HCT116 (cell line): ENCODE measurements at places on chromosomes 13 and 19.

DNA sequence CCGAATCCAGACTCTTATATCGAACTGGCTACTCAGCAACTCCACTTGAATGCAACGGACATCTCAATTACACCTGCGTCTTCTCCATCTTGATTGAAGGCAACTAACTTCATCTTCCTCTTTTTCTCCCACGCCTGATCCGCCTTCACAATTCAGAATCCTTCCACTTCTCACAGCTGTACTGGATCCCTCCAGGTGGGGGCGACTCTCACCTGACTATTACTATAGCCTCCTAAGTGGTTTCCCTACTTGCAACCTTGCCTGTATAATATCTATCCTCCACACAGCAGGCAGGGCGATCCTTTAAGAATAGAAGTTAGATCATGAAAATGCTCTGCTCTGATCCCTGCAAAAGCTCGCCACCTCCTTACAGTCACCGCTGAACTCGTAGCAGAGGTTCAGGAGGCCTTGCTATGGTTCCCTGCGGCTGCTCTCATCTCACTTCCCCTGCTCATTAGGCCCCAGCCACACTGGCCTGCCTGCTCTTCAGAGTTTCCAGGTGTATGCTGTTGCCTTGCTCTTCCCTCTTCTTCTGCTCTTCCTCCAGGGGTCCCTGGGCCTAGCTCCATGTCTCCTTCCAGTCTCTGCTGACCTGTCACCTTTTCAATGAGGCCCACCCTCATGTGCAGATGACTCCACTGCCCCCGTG is 31.9 kb downstream of the RFXAP start:
- DNase-seq: no peak

- no peak for DNase-seq
Measured at GRCh38 chr19:55196803-55197202, 12.5 kb downstream of the PTPRH start.

DNA sequence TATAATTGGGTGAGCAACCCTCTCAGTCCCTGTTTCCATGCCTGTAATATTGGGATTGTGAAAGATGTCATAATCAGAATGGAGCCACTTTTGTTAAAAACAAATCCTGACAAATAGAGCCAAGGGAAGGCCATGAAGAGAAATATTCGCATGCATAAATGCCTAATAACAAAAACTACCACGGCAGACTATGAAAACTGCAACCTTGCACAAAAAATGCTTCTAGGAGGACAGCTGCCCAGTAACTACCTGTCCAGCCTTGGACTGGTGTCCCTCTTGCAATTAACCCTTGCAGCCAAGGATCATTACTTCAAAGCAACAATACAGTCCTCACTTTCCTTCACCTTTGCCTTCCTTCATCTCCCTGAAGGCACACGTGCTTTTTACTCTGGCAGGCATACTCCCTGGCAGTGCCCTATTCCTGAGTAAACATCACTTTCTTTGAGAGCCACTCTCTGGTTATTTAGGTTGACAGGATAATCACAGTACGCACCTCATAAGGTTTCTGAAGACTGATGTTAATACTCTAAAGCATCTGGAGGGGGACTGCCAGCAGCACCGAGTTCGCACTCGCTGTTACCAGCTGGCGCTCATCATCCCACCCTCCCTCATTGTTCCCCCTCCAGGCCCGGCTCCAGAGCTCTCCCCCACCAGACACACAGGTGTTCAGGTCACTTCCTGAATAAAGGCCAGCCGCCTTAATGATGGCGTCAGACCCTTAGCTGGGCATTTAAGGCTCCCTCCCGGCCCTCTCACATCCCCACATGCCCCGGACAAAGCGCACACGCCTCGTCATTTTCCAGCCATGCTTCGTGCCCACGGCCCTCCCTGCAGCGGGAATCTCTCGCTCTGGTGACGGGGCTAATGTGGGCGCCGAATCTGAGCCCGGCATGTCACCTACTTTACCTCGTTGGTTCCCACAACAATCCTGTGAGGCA is 57.3 kb downstream of the CDADC1 start:
- no peak for DNase-seq

- DNase-seq: no peak
Measured at GRCh38 chr13:33328701-33329100, 43.1 kb upstream of the STARD13 start.

DNA sequence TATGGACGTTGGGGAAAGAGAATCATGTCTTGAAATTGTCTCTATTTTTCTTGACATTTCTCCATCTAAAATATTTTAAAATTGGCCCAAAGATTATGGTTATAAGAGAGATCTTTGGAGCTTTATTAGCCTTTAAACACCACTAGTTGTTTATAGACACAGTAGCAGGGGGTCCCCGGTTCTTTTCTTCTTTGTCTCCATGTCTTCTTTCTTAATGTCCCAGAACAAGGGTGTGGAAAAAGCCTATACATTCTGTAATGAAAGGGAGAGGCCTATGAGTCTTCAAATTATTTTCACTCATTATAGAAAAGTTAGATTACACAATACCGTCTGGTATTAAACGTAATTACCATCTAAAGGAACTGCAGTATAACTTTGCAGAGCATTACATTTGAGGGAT is 300.0 kb downstream of the NALCN start:
- no peak for DNase-seq

GRCh38 chr19:31562966-31563612 is 213.9 kb upstream of the TSHZ3 start:
- DNase-seq: no peak

GRCh38 chr19:8615813-8616596 is 5.5 kb upstream of the ADAMTS10 start:
- peak; percentile 60 for DNase-seq

DNA sequence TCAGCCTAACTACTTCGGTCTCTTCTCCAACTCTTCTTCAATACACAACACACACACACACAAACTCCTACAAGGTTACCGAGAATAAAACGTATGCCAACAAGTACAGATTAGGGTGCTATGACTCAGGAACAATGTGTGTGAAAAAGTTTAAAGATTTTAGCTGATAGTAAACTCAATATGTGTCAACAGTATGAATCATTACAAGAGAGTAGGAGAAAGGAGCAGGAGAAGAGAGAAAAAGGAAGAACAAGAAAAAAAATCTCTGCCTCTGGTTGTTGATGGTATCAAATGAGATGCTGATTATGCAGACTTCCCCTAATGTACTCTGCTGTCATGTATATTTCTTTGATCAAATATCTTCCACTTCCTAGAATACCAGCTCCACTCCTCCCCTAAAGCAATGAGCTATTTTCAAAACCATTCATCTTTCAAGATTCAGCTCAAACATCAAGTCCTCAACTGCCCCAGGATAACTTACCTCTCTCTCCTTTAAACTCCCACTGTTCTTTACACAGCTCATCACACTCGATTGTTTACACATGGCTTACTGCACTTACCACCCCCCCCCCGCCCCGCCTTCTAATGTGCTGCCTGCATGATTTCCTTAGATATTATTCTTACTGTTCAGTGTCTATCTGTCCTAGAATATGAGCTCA is 95.6 kb downstream of the FAM216B start:
- no peak for DNase-seq

DNA sequence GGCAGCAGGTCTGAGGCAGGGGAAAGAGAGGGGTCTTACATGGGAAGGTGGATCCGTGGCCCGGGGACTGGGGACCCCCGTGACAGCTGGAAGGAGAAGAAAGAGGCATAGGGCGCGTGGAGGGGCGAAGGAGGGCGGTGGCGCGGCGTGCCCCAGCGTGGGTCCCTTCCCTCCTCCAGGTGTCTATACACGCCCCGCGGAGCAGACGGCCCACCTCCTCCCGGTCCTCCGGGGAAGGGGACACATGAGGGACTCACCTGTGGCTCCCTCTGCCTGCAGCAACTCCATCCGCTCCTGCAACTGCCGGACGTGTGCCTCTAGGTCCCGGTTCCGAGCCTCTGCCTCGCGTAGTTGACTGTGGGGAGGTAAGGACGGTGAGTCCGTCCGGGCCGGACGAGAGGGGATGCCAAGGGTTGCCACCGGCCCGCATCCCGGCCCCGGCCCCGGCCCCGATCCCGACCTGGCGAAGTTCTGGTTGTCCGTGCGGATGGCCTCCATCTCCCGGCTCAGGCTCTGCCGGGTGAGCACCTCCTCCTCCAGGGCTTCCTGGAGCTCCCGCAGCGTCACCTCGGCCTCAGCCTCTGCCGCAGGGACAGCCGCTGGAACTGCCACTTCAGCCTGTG is 2.4 kb upstream of the SIX5 start:
- DNase-seq: no peak

DNA sequence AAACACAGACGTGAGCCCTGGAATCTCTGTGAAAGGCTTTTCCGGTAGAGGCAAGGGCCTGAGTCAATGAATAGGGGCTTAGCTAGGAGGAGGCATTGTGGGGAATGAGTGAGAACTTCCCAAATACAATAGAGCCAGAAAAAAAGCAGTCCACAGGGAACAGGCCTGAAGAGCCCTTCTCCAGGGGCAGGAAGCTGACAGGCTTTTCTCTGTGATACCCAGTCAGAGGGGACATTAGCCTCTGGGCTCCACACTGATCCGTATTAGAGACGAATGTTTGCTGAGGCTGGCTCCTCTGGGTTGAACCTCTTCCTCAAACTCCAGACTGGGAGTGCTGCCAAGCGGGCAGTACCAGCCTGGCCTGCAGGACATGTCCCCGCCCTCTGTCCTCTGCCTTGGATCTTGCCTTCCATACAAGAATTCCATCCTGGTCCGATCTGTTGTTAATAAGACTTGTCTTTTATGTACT is 2.3 kb downstream of the DHRS12 start:
- no peak for DNase-seq

GRCh38 chr13:31455581-31455980 is 255.8 kb downstream of the B3GLCT start:
- DNase-seq: no peak

GRCh38 chr13:26420282-26420960 is 137.1 kb upstream of the WASF3 start:
- no peak for DNase-seq

- peak; percentile 69 for DNase-seq
Measured at GRCh38 chr19:45973553-45974338, at the start of gene NOVA2. TSS of gene NOVA2 (minus strand) at chr19:45973865. CDS start at chr19:45973351, 514 bp downstream.

- peak; percentile 56 for DNase-seq
Measured at GRCh38 chr13:68190818-68191217, 960.7 kb upstream of the PCDH9 start.

GRCh38 chr19:4053423-4054324 is 13.0 kb downstream of the ZBTB7A start:
- DNase-seq: no peak

- no peak for DNase-seq
Measured at GRCh38 chr13:27007166-27007565, 164.4 kb downstream of the USP12 start.

DNA sequence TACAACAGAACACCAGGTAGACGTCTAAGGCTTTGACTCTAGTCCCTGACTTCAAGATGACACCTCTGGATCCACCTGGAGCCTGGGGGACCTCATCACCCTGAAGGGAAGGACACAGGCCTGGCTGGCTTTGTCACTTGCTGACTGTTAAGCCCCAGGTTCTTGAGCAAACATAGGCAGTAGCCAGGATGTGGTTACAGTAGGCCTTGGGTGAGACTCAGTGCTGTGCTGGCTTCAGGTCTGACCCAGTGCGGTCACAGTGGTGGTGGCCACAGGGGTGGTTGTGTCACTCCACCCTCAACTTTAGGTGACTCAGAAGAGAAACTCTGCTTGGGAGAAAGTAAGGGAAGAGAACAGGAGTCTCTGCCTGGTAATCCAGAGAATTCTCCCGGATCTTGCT is 497.8 kb downstream of the UQCRFS1 start:
- DNase-seq: no peak

DNA sequence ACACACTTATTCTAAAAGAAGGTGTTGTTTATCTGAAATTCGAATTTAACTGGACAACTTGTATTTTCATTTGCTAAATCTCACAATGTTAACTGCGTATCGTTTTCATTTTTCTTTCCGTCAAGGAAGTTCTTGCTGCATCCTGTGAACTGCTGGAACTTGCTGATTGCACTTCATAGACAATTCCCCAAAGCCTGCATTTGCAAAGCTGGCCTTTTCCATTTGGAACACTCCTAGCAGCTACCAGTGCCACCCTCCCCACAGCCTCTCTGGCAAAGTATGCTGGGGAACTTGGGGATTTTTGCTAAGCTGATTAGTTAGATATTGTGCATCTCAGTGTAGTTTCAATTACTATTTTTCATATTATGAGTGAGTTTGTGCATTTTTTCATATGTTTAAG is 20.4 kb upstream of the ARGLU1 start:
- DNase-seq: no peak

DNA sequence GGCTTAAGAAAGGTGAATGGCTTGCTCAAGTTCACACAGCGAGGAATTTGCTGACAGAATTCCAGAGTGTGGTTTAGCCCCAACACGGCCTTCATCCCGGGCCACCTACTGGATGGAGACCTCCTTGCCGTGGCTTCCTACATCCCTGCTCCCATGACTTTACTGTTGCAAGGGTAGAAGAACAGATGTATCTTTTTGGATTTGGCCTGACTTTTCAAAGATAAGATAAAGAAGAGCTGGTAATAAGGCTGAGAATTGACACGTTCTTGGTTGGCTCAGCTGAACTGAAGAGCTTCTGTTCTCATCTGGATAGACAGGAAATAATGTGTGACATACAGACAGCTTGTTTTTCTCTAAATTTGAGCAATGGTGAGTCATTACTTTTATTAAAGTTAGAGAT is 113.1 kb downstream of the KLF5 start:
- no peak for DNase-seq

DNA sequence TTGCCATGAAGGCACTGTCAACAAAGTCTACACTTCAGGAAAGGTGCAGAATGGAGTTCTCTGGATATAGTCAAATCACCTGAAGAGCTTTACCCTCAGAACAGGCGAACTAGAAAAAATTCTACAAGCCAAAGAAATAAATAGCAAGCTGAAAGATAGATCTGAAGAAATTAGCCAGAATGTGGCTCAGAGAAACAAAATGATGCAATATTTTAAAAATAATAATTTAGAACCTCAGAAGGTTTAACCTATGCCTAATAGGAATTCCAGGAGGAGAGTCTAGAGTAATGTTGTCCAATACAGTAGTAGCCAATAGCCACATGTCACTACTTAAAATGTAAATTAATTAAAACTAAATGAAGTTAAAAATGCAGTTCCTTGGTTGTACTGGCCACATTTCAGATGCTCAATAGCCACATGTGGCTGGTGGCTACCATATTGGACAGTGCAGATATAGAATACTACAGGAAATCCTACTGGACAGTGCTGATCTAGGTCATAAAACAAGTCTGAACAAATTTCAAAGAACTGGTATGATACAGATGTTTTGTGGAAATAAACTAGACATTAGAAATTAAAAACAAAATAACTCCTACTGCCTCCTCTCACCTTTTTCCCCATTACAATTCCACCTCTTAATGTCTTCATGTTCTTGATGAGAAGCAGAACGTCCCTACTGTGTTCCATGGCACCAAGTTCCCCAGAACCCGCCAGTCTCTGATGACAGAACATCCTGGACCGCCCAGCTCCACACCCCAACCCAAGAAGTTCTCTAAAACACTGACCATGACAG is 679 bp upstream of the CDADC1 start:
- DNase-seq: no peak

- no peak for DNase-seq
Measured at GRCh38 chr13:30735872-30736175, 481 bp downstream of the ALOX5AP start.
